Vagina (tissue), 2 donors: ENCODE measurements at places on chromosomes 11 and 22. TPM values are rescaled to one million over a fixed set of nuclear protein-coding genes. Genes with fewer than 3 reads are reported as not detected.

- DNase-seq: no peak
Measured at GRCh38 chr11:126997196-126997595, 3.4 kb downstream of the KIRREL3 start.

DNA sequence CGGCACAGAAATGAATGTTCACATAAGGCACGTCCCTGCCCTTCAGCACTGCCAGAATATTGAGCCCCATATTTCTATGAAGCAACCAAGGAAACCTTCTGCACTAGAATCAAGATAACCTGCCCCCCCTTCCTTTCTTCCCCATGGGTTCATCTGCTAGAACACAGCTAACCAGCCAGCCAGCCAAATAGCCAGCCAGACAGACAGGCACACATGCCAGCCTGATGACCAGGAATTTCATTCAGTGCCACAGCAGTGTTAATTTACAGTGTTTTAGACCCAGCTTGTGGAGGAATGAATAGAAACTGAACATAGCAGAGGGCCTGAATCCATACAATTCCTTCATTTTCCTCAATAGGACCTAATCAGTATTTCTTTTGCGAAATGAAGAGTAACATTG lies 57.0 kb downstream of the TENM4 start:
- no peak for DNase-seq

- DNase-seq: no peak
Measured at GRCh38 chr11:20762116-20762844, 92.9 kb downstream of the NELL1 start.

DNA sequence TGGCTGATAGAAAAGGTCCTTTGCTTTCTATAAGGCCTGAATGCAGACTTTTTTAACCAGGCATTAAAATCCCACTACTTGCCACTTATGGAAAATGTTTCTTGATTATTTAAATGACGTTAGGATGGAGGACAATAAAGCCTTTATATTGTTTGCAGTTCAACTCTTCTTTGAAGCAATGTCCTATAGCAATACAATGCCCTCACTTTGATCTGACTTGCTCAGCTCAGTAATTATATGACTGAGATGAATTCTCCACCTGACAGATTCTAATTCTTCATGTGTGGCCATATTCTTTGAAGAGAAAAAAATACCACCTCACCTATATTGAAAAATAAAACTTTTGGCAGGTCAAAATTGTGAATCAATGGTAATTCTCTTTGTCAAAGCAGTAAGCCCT lies 182.0 kb upstream of the MTMR2 start:
- no peak for DNase-seq

- DNase-seq: no peak
Measured at GRCh38 chr22:28402060-28402459, 277.6 kb downstream of the TTC28 start.

The WDR74 gene
- total RNA-seq: 51.8 TPM

- no peak for DNase-seq
Measured at GRCh38 chr22:45876136-45877035, 100.6 kb downstream of the WNT7B start.

- no peak for DNase-seq
Measured at GRCh38 chr22:50621356-50621880, 6.5 kb downstream of the ARSA start.
